ENCODE measurements at places on chromosomes 5 and 9. TPM values are rescaled to one million over a fixed set of nuclear protein-coding genes. Genes with fewer than 3 reads are reported as not detected.

DNA sequence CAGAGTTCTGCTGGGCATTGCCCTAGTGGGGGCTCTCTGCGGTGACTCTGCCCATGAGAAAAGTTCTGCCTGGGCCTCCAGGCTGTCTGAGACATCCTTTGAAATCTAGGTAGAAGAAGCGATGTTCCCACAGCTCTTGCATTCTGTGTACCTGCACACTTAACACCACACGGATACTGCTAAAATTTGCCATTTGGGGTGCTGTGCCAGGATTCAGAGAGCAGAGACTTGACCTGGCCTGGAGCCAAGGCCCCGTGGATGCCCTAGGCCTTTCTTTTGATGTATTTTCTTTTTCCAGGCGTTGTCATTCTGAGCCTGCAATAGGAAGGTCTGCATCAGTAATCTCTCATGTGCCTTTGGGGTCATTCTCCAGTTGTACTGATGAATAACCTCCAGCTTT is 89.3 kb upstream of the IL12B start:
- peak; percentile 65 for DNase-seq
- no peaks in the 10 kb centered on the region for H3K27me3 ChIP-seq

Gene SLC27A4
- total RNA-seq = 18.8 TPM

GRCh38 chr5:130116462-130116861 is 212.2 kb downstream of the CHSY3 start:
- no peak for DNase-seq
- H3K27me3 ChIP-seq = no peaks in the 10 kb centered on the region
- H3K36me3 ChIP-seq = no peaks in the 10 kb centered on the region
- H3K27ac ChIP-seq = no peak overlapping the region
- no peaks in the 10 kb centered on the region for H3K4me1 ChIP-seq
- H3K4me3 ChIP-seq = no peak overlapping the region

GRCh38 chr9:2234371-2234893 is 219.3 kb downstream of the SMARCA2 start:
- H3K27me3 ChIP-seq = no peaks in the 10 kb centered on the region
- H3K36me3 ChIP-seq = no peaks in the 10 kb centered on the region
- DNase-seq = peak; percentile 16
- peaks cover 13% of the 10 kb centered on the region for H3K4me1 ChIP-seq

Gene EPB41L4A
- 12.4 TPM for total RNA-seq
